NCI-H2029 (cell line): ENCODE measurements at places on chromosomes 3 and 15.

DNA sequence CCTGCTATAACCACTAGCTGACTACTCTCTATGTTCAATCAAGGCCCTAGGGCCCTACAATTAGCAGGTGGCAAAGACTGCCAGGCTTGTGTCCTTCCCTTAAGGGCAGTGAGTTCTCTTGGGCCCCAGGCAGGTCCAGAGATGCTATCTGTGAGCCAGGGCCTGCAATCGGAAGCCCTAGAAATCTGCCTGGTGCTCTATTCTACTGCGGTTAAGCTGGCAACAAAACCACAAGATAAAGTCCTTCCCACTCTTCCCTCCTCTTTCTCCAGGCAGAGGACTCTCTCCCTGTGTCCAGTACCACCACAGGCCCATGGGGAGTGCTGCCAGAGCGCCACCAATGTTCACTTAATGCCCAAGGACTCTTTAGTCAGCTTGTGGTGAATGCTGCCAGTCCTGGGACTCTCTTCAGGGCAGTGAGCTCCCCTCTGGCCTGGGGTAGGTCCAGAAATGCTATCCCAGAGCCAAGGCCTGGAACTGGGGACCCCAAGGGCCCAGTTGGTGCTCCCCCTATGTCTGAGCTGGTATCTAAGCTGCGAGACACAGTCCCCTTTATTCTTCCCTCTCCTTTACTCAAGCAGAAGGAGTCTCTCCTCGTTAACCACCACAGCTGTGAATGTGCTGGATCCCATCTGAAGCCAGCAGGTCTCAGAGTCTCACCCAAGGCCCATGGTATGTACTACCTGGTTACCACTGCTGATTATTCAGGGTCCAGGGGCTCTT is 34.7 kb downstream of the XXYLT1 start:
- DNase-seq: no peak

GRCh38 chr3:100506355-100506754 is 13.9 kb downstream of the TMEM45A start:
- no peak for DNase-seq

- no peak for DNase-seq
Measured at GRCh38 chr15:77311020-77311419, 108.9 kb downstream of the PEAK1 start.

- no peak for DNase-seq
Measured at GRCh38 chr3:64716110-64716710, 28.4 kb upstream of the ADAMTS9 start.
